HuH-7 (cell line): ENCODE measurements at places on chromosomes 5 and 9.

- DNase-seq = no peak
Observed at GRCh38 chr9:129237164-129237611, 59.1 kb upstream of the IER5L start.

GRCh38 chr5:17477573-17478265 is 20.3 kb upstream of the TAF11L2 start:
- DNase-seq = no peak

DNA sequence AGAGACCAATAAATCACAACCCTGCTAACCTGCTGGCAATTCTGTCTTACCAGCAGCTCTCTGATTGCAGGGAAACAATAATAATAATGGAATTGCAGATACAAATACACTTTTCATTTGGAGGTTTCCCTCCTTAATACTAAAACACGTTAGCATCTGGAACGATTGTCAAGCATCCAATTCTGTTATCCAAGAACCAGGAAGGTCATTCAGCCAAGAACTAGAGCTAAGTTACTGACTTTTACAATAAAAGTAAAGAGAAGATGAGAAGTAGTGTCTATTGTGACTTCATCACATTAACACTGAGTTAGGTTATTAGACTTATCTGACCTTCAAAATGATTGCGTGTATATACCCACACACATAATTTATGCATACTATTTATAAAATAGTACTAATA is 335.6 kb downstream of the BRINP1 start:
- DNase-seq = no peak

- DNase-seq = peak; percentile 44
Observed at GRCh38 chr9:34500623-34501267, 22.0 kb downstream of the ENHO start.

DNA sequence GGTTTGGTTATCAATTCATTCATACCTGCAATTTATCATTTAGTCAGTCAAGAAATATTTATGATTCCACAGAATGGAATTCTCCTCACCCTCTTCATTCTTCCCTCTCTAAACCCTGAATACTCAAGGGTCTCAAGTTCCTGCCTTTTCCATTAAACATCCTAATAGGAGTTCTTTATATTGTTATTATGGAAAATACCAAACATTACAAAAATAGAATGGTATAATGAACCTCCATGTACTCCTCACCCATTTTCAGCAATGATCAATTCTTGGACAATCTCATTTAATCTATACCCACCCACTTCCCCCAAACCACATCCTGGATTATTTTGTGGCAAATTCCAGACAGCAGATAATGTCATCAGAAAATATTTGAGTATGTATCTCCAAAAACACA is 74.5 kb downstream of the ADAMTS12 start:
- DNase-seq = no peak

DNA sequence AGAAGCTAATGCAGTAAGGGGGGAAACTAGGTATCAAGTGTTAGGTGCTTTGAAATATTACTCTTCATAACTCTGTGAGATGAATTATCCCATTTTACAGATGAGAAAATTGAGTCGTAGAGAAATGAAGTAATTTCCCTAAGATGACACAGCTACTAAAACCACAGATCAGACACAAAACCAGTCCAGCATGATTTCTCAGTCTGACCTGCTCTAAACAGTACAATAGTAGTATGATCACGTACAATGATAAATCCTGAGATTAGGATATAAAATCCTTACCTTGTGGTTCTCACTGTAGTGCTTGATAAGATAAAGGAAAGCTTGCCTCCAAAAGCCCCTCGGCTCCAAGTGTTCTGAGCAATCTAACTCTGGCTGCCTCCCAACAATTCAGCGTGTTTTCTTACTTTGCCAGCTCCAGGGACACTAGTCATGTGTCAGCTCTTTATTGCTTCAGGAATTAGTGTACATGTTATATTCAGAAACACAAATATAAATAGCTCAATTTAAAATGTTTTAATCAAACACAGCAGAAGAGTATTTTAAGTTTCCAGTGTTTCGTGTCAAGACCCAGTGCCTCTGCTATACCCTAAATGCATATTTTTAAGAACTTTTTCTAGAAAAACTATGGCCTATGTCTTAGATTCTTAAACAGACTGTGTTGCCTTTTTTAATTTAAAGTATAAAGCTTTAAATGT is 243.6 kb downstream of the DENND1A start:
- DNase-seq = no peak

GRCh38 chr9:97848215-97848479 is 4.9 kb upstream of the FOXE1 start:
- no peak for DNase-seq

DNA sequence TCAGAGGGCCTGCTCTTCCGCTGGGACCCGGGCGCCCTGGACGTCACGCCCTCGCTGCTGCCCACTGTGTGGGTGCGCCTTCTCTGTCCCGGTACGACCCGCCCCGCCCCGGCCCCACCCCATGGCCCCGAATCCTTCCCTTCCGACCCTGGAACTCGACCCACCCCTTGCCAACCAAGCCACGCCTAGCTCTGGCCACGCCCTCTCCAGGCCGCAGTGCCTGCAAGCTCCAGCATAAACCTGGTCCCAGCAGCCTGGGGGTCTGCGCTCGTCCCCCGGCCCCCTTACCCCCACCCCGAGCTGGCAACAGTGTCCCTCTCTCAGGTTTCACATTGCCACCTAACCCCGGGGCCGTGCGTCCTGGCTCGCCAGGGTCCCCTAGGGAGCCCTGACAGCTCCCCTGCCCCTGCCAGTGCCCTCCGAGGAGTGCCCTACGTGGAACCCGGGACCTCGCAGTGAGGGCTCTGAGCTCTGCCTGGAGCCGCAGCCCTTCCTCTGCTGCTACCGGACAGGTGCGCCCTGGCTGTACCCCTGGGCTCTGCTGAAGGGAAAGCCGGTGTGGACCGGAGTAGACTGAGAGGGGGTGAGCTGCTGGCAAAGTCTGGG is 3.4 kb downstream of the ADGRD2 start:
- no peak for DNase-seq

DNA sequence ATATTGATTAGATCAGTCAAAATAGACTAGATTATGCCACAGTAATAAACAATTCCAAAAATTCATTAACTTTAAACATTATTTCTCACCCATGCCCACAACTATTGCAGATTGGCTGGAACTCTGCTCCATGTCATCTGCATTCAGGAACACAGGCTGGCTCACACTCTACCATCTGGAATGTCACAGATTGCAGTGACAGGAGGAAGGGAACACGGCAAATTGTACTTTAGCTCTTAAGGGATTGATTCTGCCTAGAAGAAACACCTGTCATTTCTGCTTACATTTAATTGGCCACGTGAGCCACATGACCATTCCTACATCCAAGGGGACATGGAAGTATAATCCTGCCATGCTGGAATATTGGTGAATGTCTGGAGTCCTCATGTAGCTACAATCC is 54.4 kb downstream of the ATPSCKMT start:
- no peak for DNase-seq
